ENCODE measurements at places on chromosomes 4 and X.

GRCh38 chrX:13483773-13484172 is 85.6 kb upstream of the EGFL6 start:
- DNase-seq: no peak

DNA sequence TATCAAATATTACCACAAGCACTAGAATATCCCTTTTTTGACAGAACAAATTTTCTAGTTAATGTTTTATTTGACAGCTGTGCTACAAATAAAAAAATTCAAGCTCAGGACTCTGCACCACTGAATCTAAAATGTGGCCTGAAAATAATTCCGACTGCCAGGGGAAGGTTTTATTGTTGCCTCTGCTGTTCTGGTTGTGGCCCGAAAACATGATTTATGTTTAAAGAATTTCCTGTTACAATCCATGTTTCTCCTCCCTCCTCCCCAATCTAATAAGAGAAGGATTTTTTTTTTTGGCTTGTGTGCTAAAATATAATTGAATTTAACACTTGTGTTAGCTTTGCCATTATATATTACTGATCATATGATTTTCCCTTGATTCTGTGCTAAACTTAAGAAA is 227.8 kb downstream of the DCLK2 start:
- no peak for DNase-seq

DNA sequence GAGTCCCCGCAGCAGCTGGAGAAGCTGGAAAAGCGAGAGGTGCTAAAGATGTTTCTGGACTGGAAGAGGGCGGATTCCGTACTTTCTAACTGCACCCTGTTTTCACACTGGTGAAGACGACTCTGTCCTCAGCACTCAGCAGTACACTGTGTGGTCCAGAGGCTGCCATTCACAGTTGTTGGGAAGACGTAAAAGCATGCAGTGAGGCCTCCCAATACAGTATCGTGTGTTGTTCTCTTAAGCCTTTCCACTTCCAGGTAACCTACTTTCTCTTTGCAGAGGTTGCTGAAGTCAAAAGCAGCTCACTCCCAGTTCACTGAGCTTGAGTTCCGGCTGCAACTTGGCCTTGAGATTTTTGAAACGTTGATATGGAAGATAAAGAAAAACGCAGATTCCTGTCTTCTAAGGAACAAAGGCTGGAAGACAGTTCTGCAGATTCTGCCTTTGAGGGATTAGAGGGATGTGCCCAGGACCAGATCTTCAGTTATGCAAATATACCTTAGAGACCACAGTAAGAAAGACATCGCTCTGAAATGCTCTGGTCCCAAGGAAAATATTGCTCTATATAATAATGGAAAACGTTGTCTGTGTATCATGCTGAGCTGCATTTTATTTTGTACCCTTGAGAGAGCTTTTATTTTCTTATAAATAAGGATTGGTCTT is 540.9 kb downstream of the TRIML1 start:
- DNase-seq: no peak

- DNase-seq: no peak
Observed at GRCh38 chrX:40938423-40938822, 146.8 kb upstream of the USP9X start.

DNA sequence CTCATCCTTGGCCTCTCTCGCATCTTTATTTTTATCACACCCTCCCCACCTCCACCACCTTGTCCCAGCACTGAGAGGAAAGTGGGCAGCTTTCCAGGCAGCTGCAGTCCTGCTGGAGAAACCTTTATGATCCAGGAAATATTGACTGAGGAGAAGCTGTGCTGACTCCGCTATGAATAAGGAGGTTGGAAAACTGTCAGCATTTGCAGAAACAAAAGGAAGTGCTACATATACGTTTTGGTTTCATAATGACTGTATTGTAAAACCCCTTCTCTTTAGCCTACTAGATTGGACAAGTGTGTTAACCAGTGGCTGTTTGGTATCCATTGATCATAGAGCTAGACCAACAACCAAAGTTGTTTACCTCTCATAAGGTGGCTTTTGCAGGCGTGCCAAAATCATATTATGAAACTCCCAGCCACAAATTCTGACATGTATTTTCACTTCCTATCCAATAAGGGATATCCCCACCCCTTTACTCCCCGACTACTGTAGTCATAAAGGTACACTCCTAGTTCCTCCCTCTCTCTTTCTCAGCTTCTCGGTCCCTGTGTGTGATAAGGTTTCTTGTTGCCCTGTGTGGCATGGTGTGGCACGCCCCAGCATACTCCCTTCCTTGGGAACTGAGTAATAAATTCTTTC is 88.4 kb downstream of the GPR143 start:
- no peak for DNase-seq

DNA sequence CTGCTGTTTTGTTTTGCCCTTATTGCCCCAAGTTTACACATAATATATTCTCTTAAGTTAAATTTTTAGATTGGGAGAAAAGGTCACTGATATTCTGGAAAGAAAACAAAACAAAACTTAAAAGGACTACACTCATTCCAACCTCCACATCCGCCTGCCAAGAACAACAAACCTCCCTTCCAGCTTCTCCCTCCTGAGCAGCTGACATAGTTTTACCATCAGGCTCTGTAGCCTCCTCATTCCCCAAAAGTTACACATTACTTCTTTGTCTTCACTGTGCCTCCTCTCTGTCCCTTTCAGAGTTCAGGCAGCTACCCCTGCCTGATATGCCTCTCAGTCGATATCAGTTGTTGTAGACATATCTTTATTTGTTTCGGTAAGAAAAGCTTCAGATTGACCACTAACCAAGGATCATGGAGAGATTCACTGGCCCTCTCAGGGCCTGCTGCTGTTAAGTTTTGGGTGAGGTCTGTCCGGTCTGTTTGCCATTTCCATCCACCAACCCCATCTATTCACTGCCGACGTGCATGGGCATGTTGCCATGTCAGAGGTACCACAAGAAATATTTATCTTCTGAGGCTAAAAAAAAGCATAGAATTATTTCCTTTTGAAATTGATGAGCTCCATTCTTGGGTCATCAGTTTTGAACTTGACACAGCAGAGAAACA is 164.1 kb downstream of the GASK1B start:
- DNase-seq: peak; percentile 30

GRCh38 chr4:19300213-19300612 is 951.5 kb upstream of the SLIT2 start:
- no peak for DNase-seq
